AG09309 (cell line): ENCODE measurements at places on chromosomes 12 and 14.

DNA sequence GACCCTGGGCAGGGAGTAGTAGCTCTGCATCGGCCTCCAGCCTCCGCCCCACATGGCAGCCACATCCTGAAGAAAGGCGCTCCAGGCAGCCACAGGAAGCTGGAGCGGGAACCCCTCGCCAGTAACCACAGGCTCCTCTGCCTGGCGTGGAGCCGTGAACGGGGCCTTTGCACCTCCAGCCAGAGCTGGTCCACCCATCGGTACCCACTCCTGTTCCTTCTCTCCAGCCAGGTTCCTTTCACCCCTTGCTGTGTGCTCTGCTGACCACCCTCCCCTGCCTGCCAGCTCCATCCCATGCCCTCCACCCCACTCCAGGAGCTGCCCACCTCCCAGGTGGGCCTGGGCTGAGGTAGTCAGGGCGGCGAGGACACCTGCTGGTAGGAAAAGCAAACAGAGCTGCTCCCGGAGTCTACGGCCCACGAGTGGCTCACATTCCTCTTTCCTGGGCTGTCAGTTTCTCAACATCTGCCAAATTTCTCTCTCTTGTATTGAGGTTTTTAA lies 2.7 kb downstream of the TGFB3 start:
- DNase-seq: no peak

- no peak for DNase-seq
Measured at GRCh38 chr14:51862860-51863259, 2.4 kb downstream of the GNG2 start.

GRCh38 chr12:95257541-95257940 lies 39.9 kb downstream of the VEZT start:
- DNase-seq: no peak

- no peak for DNase-seq
Measured at GRCh38 chr14:68305738-68306137, 486.2 kb downstream of the RAD51B start.

GRCh38 chr12:49086116-49086515 lies 8.5 kb downstream of the DHH start:
- no peak for DNase-seq

- DNase-seq: peak; percentile 31
Measured at GRCh38 chr12:92462049-92462448, 240.7 kb upstream of the PLEKHG7 start.

GRCh38 chr12:52496054-52496453 lies 3.0 kb upstream of the KRT6A start:
- no peak for DNase-seq

- no peak for DNase-seq
Measured at GRCh38 chr12:116837097-116837496, 44.1 kb downstream of the HRK start.

DNA sequence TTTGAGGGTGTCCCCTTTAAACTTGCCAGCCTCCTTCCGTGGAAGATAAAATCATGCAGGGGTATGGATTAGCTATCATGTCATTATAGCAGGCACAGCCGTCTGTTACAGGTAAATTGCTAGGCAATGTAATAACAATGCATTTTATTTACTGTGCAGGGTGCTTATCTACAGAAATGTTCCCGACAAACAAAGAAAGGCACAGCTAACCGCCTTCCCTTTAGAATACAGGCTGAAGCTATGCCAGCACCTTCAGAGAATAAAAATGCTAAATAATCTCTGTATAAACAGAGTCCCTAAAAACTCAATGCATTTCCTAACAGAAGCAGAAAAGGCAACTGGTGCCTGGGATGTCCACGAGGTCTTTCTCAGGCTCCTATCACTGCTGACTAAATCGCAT lies 239.2 kb downstream of the SPTSSA start:
- DNase-seq: no peak

DNA sequence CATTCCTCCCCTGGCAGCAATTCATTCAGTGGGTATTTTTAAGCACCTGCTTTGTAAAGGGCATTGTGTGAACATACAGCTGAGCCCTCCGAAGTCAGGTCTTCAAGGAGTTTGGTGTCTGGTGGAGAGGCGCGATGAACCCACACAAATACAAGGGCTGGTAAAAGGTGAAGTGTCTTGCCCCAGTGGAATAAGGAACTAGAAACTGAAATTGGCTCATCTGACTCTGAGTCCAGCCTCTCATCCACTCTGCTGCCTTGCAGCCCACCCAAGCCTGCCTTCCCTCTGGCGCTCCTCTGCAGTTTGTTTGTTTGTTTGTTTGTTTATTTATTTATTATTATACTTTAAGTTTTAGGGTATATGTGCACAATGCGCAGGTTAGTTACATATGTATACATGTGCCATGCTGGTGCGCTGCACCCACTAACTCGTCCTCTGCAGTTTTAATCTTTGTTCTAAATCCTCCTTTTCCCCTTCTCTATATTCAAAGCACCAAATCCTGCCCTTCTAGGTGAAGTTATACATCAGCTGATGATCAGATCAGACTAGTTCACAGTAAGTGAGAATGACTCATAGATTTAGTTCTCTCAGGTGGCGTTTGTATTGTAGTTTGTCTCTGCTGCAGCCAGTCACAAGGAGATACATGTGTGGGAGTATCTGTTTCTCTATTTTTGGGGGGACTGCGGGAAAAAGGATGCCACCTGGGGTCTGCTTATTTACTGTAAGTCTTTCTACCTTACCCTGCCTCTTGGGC lies 394.5 kb downstream of the APAF1 start:
- no peak for DNase-seq

DNA sequence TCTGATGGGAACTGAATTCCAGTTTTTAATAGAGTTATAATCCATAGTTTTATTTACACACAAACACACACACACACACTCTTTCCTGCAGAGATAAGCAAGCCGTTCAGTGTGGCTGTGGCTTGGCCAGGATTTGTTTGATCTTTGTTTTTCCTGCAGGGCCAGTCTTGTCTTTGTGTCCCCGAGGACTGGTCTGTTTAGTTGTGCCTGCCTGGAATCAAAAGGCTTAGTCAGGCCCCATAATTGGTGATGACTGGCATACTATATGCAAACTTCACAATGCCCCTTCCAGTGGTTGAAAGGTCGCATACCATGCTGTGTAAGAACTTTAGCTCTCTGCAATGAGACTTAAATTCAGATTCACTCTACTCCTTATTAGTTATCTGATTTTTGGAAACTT lies 26.0 kb downstream of the WBP11 start:
- DNase-seq: no peak

GRCh38 chr14:68520637-68521556 lies 272.0 kb downstream of the ZFP36L1 start:
- DNase-seq: no peak

DNA sequence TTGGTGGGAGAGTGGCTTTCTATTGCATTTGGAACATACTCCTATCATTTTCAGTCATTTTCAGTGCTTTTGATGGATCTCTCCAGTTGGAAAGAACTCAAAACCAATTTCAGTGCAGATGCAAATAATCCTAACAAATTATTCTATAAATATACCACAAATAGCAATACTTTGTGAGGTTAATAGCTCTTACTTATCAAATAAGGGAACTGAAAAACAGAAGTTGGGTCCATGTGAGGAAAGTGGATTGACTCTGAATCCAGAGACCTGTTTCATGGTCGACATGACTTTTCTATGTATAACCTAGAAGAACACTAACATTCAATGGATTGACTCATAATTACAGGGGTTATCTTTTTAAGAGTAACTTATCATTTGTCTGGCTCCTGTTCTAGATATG lies 248.6 kb downstream of the EGLN3 start:
- DNase-seq: no peak

DNA sequence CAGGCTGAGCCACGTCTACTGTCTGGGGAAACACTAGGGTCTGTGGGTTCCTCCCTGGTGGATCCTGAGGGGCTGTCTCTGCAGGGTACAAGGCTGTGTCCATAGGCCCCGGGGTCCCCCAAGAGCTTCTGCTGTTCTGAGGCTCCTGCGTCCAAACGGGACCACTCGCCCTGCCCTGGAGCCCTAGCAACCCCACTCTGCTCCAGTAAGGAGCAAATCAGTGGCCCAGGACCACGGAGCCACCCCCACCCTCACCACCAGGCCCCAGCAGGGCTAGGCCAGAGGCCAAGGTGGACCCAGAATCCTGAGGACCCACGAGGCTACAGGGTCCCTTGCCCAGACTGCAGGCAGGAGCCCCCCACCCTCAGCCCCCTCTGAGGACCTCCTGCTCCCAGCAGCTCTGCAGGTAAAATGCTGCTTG lies 75.1 kb upstream of the GALNT9 start:
- no peak for DNase-seq

DNA sequence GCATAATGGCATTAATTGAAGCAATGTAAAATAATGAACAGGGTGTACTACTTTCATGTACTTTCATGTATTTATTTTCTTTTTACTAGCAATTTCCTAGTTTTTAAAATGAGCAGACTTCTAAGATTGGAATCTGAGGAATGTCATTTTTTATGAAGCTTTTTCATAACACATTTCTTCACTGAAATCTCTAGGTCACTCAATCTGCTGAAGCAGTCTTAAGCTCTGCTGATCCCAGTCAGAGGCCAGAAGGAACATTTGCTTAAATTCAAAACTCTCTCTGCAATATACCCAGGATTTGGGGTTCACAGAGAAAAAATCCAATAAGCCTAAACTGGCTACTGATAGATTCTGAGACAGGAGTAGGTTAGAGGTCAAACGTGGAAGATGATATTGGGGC lies 73.6 kb upstream of the CNTN1 start:
- DNase-seq: no peak

GRCh38 chr12:122061253-122061652 lies 17.3 kb upstream of the MLXIP start:
- no peak for DNase-seq

DNA sequence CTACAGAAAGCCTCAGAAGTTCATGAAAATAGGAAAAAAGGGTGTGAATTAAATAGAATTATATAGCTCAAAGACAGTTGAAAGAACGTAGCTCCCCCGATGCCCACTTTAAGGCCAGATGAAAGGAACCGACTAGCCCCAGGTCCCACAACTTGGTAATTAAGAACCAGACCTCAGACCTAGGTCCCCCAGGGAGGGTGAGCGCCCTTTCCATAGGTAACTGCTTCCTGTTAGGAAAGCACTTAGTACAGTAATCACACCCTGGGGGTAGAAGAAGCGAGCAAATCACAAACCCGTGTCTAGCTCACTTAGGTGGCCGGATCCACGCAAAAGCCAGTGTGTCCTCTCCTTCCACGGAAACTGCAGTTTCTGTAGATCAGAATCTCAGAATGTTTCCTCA lies 77.1 kb downstream of the PLXNC1 start:
- DNase-seq: no peak

DNA sequence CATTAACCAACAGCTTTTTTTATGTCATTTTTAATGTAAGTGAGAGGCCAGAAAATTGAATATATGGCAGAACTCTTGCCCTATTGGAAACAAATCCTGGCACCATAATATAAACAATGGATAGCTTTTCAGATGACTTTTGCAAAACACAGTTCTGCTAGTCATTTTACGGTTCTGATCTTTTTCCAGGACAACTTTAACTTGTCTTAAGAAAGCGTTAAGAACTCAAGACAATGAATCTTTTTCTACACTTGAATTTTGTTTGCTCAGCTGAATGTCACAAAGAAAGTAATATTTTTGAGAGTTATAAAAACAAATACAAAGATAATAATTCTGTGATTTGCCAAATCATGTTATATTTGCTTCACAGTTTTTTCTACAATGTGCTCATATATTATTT lies 13.2 kb downstream of the KERA start:
- no peak for DNase-seq

GRCh38 chr12:122356192-122356635 lies 66.3 kb downstream of the CLIP1 start:
- DNase-seq: no peak
